ENCODE measurements at places on chromosomes 11 and 22.

- DNase-seq = no peak
These were observed 9.0 kb upstream of the DLAT start for GRCh38 chr11:112016088-112016764.

DNA sequence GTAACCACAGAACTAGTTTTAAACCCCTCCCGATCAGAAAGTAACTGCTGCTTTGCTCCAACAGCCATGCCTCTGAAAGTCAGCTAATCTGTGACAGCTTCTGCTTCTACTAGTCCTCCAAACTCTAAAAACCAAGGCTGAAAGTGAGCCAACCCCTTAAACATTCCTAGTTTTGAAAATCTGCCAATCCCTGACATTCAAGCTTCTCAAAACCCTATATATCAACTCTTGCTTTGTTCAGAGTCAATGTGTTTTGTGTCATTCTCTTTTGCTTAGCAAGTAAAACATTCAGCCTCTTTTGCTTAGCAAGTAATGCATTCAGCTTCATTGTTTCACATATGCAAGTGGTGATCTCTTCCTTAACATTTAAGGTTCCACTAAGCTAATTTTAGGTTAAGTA lies 56.9 kb downstream of the ATG16L2 start:
- DNase-seq = no peak

- no peak for DNase-seq
These were observed 28.3 kb downstream of the SLC1A2 start for GRCh38 chr11:35390737-35391682.

DNA sequence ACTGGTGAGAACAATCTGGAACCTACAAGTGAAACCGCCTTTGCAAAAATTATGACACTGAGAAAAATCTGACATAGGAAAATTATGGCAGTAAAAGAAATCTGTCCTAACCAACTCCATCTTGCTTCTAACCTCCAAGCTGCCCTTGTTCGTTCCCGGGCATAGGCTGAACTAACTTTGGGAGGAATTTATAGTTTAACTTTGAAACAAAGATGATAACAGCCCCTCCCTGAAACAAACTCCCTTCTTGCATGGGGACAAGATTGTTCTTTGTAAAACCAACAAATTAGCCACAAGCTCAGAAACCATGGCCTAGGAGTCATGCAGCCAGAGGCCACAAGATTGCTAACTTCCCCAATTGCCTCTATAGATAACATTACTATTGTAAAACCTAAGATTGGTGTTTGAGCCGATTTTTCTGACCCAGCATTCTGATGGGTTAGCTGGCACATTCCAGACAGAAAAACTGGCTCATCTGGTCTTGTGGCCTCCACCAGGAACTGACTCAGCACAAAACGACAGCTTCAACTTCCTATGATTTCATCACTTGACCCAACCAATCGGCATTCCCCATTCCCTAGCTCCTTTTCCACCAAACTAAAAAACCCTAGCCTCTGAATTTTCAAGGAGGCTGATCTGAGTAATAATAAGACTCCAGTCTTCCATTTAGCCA lies 3.6 kb upstream of the CCDC81 start:
- no peak for DNase-seq

DNA sequence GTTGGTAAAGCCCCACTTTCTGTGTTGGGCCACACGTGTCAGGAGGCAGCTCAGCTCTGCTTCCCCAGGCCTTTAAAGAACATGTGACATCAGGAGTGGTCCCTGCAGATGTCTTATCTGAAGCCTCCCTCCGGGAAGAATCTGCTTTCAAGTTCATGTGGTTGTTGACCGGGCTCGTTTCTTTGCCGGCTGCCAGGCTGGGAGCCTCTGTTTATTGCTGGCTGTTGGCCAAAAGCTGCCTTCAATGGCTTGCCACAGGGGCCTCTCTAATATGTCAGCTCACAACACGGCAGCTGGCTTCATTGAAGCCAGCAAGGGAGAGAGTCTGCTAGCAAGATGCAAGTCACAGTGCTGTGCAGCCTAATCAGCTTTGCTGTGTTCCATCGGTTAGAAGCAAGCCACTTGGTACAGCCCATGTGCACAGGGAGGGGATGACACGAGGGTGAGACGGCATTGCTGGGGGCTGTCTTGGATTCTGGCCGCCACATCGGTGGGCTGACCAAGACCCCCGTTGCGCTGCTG lies 14.6 kb downstream of the MRGPRF start:
- no peak for DNase-seq
